A549 (cell line): ENCODE measurements at places on chromosomes 1 and 21. TPM values are rescaled to one million over a fixed set of nuclear protein-coding genes. Genes with fewer than 3 reads are reported as not detected.

Gene TMPRSS2
- polyA plus RNA-seq, result 0.05 TPM in 1 of 3 replicates, not detected in the others

GRCh38 chr1:172726740-172727139 lies 67.8 kb downstream of the FASLG start:
- DNase-seq, result no peak

GRCh38 chr1:15620155-15620545 lies 2.9 kb downstream of the DDI2 start:
- peak; percentile 20 for DNase-seq

GRCh38 chr1:77757603-77758002 lies 2.0 kb downstream of the USP33 start:
- no peak for DNase-seq

DNA sequence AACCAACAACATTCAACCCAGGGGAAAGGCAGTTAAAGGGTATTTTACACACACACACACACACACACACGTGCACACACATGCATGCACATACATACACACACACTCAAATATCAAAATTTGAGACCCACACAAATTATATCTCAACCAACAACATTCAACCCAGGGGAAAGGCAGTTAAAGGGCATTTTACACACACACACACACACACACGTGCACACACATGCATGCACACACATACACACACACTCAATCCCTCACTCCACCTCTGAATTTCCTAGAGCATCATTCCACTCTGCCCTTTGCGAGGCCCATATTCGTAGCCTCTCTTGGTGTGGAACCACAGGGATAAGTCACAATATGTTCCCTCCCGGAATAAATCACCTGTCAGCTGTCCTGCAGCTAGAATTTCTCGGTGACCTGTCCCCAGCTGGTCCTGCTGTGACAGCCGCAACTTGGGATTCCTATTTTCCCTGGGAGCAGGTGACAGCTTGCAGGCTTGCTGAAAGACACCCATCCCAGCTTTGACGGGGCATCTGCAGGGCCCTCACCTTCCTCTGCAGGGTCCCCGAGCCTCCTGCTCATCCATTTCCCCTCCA lies 122.7 kb downstream of the PSMG1 start:
- no peak for DNase-seq
